Stimulated activated CD4-positive, alpha-beta T cell treated with anti-CD3 and anti-CD28 coated beads, Interleukin-1b, Interleukin-23, amount 100 ng/mL, for 48 hours (primary cell): ENCODE measurements at places on chromosomes 1 and 21.
A peak's percentile ranks its signal among the peaks of the same experiment; 100 is the strongest.

GRCh38 chr1:229882621-229883020, 184.4 kb upstream of the GALNT2 start:
- no peak for DNase-seq

- no peak for DNase-seq
Measured at GRCh38 chr1:234698686-234699085, 88.7 kb upstream of the IRF2BP2 start.

DNA sequence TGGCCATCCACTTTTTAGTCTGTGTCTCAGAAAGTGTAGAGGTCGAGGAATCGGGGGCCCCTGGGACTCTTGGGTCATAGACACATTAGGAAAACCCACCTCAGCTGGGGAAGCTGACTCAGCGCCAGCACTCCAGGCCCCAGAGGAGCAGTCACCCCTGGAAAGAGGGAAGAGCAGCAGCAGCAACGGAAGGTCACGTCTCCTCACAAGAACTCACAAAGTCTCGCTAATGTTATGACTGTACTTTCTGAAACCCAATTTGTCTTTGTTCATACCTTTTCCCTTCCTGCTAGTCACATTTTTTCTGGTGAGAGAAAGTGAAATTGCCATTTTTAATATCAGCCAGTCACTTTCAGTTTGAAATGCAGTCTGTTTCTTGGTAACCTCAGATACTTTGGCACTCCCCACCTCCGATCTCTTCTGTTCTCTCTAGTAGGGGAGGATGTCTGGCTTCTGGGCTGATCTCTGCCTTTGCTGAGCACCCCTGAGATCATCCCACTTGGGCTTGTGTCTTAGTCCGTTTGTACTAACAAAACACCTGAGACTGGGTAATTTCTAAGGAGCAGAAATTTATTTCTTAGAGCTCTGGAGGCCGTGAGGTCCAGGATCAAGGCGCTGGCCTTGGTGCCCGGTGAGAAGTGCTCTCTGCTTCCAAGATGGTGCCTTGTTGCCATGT, 6.0 kb upstream of the NLRP3 start:
- DNase-seq = peak; percentile 54

DNA sequence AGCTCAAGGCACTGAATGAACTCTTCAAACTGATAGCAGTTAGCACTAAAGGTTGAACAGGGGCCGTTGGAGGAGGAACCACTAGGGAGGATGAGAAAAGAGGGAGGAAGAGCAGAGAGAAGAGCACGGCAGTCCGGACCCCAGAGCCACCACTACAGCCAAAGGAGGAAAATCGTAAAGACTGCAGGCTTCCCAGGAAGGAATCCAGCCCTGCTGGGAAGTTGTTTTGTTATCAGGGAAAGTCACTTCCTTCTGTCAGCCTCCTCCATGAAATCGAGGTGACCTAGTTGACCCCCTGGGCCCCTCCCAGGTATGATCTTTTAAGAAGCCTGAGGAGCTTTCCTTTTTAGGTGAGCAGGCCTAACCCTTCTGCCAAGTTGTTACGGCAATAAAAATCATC, 88.2 kb downstream of the PBX1 start:
- DNase-seq = no peak

- no peak for DNase-seq
Measured at GRCh38 chr1:164154622-164155021, 404.4 kb upstream of the PBX1 start.

GRCh38 chr1:92169214-92170005, 48.3 kb upstream of the C1orf146 start:
- no peak for DNase-seq

- DNase-seq = no peak
Measured at GRCh38 chr1:169160845-169161495, 54.5 kb downstream of the ATP1B1 start.

- DNase-seq = no peak
Measured at GRCh38 chr1:228106800-228107054, 2.4 kb downstream of the MRPL55 start.

DNA sequence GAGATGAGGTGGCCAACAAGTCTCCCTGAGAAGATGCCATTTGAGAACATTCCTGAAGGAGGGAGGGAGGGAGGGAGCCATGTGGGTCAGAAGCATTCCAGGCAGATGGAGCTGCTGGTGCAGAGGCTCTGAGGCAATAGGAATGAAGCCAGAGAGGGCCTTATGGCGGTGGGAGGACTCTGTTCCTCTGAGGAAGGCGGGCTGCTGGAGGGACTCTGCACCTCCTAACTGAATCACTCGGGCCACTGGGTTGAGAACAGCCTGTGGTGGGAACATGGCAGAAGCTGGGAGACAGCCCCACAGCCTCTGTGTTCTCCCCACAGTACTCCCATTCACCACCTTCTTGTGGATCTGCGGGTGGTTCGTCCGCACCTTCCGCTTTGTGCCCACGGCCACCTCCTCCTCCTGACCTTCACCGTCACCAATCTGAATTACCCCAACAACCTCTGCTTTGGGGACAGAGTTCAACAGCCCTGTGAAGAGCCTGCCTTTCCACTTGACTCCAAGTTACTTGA, 2.4 kb upstream of the TMEM125 start:
- DNase-seq = no peak

DNA sequence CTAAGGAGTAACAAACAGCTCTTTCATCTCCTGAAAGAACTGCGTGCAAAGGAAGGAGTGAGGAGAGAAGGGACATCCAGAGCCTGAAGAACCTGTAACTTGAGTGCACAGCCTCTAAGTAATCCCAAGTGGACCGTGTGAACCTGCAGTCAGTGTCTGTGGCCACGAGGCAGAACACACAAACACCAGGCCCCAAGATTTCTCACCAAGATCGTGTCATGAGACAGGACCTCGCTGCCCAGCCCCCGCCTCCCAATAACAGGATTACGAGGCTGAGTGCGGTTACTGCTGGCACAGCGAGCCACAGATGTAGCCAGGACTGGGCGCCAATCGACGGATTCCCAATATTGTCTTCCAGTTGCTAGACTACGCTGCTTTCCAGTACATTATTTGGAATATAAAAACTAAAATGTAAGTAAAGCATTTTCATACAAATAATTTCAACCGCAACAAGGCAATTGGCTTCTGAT, 101.3 kb upstream of the SLC25A33 start:
- no peak for DNase-seq

DNA sequence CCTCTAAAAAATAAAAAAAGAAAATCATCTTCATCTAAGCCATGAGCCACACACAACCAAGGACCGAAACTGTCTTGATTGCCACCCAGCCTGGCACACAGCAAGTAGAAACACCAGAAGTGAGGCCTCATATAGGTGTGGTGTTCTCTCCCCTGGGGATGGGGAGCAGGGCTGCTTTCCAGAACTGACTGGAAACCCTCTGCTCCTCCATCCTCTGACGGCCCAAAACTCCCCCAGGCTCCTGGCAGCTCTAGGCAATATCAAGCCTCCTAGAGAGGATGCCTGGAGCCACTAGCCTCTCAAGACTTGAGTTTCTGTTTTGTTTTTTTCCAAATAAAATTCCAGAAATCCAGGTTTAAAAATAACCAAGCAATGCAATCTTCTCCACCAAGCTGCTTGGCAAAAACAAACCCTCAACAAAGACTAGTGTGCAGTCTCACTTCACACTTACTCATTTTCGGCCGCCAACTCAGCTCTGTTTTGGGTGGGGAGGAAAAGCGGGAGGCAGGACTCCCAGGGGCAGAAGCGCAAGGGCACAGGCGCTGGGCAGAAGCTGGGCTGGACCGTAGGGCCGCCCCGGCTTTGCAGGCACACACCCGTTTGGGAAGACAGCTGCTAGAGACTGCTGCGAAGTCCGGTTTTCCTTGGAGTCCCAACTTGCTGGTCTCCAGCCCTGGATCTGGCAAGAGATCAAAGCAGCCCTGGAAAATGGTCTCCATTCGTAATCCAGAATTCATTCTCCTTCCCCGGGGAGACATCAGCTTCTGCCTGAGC, 78.2 kb upstream of the CAPZB start:
- DNase-seq = no peak

DNA sequence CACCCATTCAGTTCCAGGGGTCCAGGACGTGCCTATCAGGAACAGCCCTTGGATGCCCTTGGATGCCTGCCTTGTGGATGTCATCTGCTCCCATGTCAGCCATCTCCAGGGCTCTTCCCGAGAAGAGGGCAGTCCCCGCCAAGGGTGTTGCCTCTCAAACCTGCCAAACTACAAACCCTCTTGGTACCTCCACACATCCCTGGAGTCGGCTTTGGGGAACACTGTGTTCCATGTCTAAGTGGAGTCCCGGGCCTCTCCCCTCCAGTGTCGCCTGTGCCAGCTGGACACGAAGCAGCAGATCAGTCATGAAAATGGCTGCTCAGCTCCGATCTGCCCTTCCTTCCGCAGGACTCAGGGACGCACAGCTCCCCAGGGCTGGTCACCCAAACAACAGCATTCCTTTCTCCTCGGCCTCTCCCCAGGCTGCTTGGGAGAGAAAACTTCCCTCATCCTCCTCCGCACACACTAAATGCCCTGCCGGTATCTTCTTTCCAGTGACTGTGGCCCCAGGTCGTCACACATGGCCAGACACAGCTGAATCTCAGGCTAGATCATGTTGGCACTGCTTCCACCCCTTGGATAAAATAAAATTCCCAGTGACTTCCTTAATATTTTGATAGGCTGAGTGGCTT, 53.4 kb downstream of the GALNT2 start:
- no peak for DNase-seq

DNA sequence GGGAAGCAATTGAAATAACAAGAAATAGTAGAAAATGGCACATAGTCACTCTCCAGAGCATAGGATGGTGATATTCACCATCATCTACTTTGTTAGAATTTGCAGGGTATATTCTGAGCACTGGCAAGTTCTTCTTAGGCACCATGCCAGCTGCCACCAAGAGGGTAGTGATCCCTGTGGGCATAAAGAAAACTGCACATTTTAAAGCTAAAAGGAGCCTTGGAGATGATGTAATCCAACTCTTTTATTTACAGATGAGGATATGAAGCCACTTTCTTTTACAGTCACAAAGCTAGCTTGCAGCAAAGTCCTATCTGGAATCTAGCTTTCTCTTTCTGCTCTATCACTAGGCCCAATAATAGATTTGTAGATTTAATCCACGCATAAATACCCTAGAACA, 69.0 kb downstream of the PTGER3 start:
- no peak for DNase-seq

DNA sequence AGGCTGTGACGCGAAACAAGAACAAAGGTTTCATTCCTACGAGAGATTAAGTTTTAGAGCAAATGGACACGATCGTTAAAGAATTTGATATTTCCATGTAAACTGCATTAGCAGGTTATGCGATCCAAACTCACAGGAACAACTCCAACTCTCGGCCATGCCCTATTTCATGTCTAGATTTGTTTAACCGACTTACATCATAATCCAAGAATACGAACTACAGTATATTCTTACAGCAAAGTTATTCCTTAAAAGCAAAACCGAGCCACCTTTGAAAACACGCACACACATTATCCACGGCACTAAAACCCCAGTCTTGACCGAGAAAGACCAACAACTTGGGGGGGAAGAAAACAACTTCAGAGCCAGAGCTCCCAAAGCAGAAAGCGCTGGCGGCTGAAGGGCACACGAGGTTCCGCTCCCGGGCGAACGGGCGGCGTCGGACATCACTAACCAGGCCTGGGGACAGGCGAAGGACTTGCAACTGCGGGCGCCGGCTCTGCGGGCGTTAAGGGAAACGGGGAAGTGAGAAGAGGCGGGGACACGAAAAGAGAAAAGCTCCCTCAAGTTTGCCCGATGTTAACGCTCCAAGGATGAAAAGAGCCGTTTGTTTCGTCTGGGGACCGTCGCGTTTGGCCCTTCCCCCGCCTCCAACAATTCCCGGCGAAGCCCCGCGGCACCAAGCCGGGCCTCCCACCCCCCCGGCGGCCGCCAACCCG, 690 bp downstream of the B3GALNT2 start:
- peak; percentile 20 for DNase-seq

DNA sequence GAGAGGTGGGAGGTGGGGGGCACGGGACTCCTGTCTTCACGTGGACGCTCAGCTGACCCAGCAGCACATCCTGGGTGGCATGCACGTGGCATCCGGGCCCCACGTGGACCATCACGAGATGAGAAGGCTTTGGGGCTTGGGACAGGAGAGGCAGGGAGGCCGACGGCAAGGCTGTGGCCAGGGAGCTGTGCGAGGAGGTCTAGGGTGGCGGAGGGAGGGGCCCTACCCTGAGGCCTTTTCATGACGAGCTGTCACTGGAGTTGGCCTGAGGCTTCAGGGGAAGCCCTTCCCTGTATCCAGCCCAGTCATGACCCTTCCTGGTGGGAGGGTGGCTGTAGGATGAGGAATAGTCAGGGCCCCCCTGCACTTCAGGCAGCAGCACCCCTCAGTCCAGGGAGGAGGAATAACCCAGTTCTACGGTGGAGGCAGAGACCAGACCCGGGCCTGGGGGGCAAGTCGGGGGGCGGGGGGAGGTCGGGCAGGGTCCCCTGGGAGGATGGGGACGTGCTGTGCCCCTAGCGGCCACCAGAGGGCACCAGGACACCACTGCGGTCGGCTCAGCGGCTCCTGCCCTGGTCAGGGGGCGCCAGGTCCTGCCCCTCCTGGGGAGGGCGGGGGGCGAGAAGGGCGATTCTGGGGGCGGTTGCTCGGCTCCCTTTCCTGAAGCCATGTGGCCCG, 2.0 kb upstream of the PERM1 start:
- peak; percentile 48 for DNase-seq

DNA sequence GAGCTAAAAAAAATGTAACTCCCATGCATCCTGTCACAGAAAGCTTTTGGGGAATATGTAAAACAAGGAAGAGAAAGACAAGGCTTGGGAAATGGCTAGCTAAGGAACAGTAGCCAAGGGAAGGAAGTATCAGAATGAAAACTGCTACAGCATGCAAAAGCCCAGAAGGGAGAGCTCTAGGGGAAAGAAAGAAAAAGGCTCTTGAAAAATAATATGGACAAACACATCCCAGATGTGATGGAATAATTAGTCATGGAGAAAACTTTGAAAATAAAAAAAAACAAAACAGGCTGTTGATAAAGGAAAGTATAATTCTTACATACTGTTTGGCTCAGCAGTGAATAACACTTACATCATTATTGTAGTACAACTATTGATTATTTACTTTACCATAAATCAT, 47.9 kb upstream of the VCAM1 start:
- DNase-seq = no peak

GRCh38 chr21:19850157-19850556, 1148.1 kb upstream of the NCAM2 start:
- no peak for DNase-seq

- no peak for DNase-seq
Measured at GRCh38 chr1:109768335-109768650, 4.6 kb upstream of the EPS8L3 start.

DNA sequence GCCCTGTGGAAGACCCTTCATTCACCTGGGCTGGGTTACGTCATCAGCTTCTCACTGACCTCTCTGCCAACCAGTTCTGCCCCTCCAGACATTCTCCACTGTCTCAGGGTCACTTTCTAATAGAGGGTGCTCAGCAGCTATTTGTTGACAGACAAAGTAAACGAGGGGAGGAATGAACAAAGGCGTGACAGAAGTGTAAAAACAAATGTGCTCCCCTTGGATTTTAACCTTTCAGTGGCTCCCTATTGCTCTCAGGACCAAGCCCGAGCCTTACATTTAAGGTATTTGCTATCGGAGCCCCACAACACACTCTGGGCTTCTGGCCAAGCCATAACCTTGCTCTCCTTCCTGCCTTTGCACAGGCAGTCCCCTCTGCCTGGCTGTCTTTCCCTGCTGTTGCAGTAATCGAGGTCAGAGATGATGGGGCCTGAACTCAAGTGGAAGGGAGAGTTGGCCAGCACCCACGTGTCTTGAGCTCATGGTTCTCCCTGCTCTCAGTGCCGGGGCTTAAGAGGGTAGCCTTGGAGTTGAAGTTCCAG, 9.3 kb upstream of the MARCKSL1 start:
- no peak for DNase-seq

GRCh38 chr1:153428791-153429190, 12.5 kb downstream of the S100A7A start:
- DNase-seq = no peak

- no peak for DNase-seq
Measured at GRCh38 chr1:38992412-38993111, 1.5 kb downstream of the AKIRIN1 start.
